ENCODE measurements at places on chromosomes 11 and 22.

- DNase-seq: no peak
Measured at GRCh38 chr11:20158597-20159257, 1.5 kb downstream of the DBX1 start.

DNA sequence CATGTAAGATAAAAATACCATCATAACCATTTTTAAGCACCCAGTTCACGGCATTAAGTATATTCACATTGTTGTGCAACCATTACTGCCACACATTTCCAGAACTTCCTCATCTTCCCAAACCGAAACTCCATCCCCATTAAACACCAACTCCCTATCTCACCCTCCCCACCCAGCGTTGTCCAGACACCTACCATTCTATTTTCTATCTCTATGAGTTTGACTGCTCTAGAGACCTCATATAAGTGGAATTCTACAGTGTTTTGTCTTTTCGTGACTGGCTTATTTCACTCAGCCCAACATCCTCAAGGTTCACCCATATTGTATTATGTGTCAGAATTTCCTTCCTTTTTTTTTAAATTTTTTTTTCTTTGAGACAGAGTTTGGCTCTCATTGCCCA lies 45.2 kb downstream of the PPFIA1 start:
- no peak for DNase-seq

- no peak for DNase-seq
Measured at GRCh38 chr11:121936370-121936769, 179.6 kb downstream of the BLID start.

DNA sequence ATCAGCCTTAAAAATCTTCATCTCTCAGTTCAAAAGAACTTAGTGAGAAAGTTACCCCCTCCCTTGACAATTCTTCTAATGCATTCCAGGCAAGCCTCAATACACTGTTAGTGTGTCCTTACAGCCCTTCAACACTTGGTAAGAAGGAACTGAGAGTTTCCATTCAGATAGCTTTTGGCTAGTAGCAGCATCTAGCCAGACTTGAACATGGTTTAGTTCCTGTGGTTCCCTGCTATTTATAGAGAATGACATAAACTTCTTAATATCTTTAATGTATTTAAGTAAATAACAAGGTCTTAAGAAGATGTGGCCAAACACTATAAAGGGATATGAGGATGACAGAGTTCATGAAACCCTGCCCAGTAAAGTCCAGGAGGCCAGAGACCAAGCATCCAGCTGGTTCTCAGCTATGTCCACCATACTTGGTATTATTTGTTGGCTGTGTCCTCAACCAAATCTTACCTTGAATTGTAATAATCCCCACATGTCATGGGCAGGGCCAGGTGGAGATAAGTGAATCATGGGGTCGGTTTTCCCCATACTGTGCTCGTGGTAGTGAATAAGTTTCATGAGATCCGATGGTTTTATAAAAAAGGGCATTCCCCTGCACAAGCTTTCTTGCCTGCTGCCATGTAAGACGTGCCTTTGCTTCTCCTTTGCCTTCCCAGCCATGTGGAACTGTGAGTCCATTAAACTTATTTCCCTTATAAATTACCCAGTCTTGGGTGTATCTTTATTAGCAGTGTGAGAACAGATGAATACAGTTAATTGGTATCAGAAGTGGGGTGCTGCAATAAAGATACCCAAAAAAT lies 132.4 kb downstream of the LARGE1 start:
- DNase-seq: no peak

GRCh38 chr11:96680211-96681018 lies 290.6 kb downstream of the JRKL start:
- no peak for DNase-seq

- DNase-seq: no peak
Measured at GRCh38 chr22:45284705-45285262, at the start of gene UPK3A. Gene UPK3A, plus strand, starts transcription at chr22:45284949. Its CDS starts 65 bp downstream, at chr22:45285014.

DNA sequence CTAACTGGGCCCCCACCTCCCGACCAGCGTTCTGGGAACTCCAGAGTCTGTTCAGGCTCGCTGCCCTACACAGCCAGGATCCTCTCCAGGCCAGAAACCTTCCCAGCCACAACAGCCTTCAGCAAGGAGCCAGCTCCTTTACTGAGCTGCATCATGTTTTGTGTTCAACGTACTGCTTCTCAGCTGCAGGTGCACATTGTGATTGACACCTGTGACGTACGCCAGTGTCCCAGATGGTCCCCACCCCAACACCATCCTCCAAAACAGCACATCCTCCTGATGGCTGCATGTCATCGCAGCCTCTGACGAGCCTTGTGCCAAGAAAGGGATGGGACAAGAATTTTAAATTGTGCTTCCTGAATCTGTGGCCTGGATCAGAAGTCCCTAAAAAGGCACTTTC lies 117.5 kb downstream of the SPATA19 start:
- DNase-seq: no peak

GRCh38 chr11:2621894-2622293 lies 77.9 kb downstream of the KCNQ1OT1 start:
- no peak for DNase-seq

GRCh38 chr22:24427500-24428164 lies at the start of gene ADORA2A:
Gene ADORA2A, plus strand, starts transcription at chr22:24427599. Its CDS starts 5,806 bp downstream, at chr22:24433405.
- DNase-seq: peak; percentile 81

GRCh38 chr11:68224606-68225005 lies 11.5 kb upstream of the KMT5B start:
- DNase-seq: no peak

GRCh38 chr22:29245626-29246385 lies 22.0 kb downstream of the RHBDD3 start:
- DNase-seq: peak; percentile 40

- no peak for DNase-seq
Measured at GRCh38 chr11:46836870-46837269, 9.2 kb downstream of the CKAP5 start.

GRCh38 chr11:121654259-121654842 lies 201.6 kb upstream of the SORL1-AS1 start:
- no peak for DNase-seq

DNA sequence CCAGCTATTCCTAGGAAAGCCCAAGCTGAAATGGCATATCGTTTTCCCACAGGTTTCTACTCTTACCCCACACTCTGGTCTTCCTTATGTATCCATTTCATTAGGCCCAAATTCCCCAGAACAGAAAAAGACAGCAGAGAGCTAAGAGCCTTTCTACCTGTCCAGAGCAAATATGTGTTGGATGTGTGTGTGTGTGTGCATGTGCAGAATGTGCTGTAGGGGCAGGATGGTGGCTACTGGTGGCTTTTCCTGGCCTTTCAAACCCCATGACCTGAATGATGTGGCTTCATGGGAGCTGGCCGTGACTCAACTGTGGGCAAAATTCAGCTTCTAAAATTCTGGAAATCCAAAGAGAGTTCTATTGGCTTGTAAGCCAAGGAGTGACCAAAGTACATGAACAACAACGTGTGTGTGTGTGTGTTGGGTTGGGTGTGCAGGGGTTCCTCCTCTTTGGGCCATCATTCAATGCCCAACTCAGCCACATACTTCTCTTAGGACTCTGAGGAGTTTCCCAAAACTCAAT lies 421.4 kb upstream of the CADM1 start:
- DNase-seq: no peak
